ENCODE measurements at places on chromosomes 3 and 15. TPM values are rescaled to one million over a fixed set of nuclear protein-coding genes. Genes with fewer than 3 reads are reported as not detected.
A peak's percentile ranks its signal among the peaks of the same experiment; 100 is the strongest.

Gene CHRNA5
- polyA plus RNA-seq, result 1.0 TPM

GRCh38 chr3:161403251-161403650 is 31.9 kb upstream of the SPTSSB start:
- H3K4me3 ChIP-seq, result no peak overlapping the region
- no peaks in the 10 kb centered on the region for H3K36me3 ChIP-seq
- H3K27ac ChIP-seq, result no peak overlapping the region
- no peak for DNase-seq
- H3K27me3 ChIP-seq, result no peaks in the 10 kb centered on the region

Gene OXTR
- polyA plus RNA-seq, result 0.22 TPM

DNA sequence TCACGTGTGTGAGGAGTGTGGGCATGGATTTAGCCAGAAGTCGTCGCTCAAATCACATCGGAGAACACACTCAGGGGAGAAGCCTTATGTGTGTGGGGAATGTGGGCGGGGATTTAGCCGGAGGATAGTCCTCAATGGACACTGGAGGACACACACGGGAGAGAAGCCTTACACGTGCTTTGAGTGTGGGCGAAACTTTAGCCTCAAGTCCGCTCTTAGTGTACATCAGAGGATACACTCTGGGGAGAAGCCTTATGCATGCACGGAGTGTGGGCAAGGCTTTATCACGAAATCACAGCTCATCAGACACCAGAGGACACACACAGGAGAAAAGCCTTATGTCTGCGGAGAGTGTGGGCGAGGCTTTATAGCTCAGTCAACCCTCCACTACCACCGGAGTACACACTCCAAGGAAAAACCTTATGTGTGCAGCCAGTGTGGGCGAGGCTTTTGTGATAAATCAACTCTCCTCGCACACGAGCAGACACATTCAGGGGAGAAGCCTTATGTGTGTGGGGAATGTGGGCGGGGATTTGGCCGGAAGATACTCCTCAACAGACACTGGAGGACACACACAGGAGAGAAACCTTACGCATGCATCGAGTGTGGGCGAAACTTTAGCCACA is 28.1 kb downstream of the ZNF589 start:
- H3K36me3 ChIP-seq, result no peaks in the 10 kb centered on the region
- H3K4me3 ChIP-seq, result no peak overlapping the region
- DNase-seq, result no peak
- H3K27me3 ChIP-seq, result no peaks in the 10 kb centered on the region
- H3K4me1 ChIP-seq, result peaks cover 7% of the 10 kb centered on the region

Gene KNG1
- 0.11 TPM for polyA plus RNA-seq

- no peak overlapping the region for H3K4me3 ChIP-seq
- H3K4me1 ChIP-seq, result no peaks in the 10 kb centered on the region
- H3K27me3 ChIP-seq, result no peaks in the 10 kb centered on the region
- no peak overlapping the region for H3K27ac ChIP-seq
- H3K36me3 ChIP-seq, result no peaks in the 10 kb centered on the region
- no peak for DNase-seq
These were observed 249.0 kb downstream of the AGBL1 start for GRCh38 chr15:86328658-86329057.

DNA sequence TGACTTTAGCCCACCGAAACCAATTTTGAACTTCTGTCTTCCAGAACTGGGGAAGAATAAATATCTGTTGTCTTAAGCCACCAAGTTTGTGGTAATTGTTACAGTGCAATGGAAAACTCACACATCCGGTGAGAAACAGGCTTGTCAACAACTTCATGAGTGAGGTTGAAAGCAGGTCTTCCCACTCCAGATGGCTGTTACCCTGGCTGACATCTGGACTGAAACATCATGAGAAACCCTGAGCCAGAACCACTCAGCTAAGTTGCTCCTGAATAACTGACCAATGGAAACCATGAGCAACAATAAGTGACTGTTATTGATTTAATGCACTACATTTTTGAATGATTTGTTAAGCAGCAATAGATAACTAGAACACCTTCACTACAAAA is 10.3 kb downstream of the ACSBG1 start:
- H3K27ac ChIP-seq, result peak overlapping the region; percentile 75
- no peak overlapping the region for H3K4me3 ChIP-seq
- no peaks in the 10 kb centered on the region for H3K4me1 ChIP-seq
- H3K27me3 ChIP-seq, result no peaks in the 10 kb centered on the region

GRCh38 chr3:152857082-152857481 is 22.2 kb downstream of the P2RY1 start:
- no peaks in the 10 kb centered on the region for H3K27me3 ChIP-seq
- no peaks in the 10 kb centered on the region for H3K36me3 ChIP-seq
- no peak overlapping the region for H3K4me3 ChIP-seq
- H3K27ac ChIP-seq, result no peak overlapping the region
- H3K4me1 ChIP-seq, result peaks cover 5% of the 10 kb centered on the region

DNA sequence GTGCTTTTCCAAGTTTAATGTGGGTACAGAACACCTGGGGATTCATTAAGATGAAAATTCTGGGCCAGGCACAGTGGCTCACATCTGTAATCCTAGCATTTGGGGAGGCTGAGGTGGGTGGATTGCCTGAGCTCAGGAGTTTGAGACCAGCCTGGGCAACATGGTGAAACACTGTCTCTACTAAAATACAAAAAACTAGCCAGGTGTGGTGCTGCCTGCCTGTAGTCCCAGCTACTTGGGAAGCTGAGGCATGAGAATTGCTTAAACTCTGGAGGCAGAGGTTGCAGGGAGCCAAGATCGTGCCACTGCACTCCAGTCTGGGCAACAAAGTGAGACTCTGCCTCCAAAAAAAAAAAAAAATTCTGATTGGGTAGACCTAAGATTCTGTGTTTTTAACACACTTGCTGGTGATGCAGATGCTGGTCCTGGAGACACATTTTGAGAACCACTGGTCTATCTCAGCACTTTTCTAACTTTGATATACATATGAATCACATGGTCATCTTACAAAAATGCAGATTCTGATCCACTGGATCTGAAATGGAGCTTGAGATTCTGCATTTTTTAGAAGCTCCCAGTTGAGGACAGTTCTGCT is 223.8 kb upstream of the SATB1 start:
- no peak overlapping the region for H3K4me3 ChIP-seq
- H3K4me1 ChIP-seq, result no peaks in the 10 kb centered on the region
- no peak for DNase-seq
- H3K36me3 ChIP-seq, result no peaks in the 10 kb centered on the region
- H3K27ac ChIP-seq, result no peak overlapping the region

GRCh38 chr3:143081844-143082778 is 37.5 kb upstream of the CHST2 start:
- no peaks in the 10 kb centered on the region for H3K4me1 ChIP-seq
- H3K36me3 ChIP-seq, result no peaks in the 10 kb centered on the region
- no peaks in the 10 kb centered on the region for H3K27me3 ChIP-seq
- H3K4me3 ChIP-seq, result no peak overlapping the region
- no peak for DNase-seq

GRCh38 chr3:62368705-62369475 is 4.5 kb downstream of the FEZF2 start:
- H3K4me1 ChIP-seq, result no peaks in the 10 kb centered on the region
- H3K27me3 ChIP-seq, result peaks cover 57% of the 10 kb centered on the region
- no peak for DNase-seq

DNA sequence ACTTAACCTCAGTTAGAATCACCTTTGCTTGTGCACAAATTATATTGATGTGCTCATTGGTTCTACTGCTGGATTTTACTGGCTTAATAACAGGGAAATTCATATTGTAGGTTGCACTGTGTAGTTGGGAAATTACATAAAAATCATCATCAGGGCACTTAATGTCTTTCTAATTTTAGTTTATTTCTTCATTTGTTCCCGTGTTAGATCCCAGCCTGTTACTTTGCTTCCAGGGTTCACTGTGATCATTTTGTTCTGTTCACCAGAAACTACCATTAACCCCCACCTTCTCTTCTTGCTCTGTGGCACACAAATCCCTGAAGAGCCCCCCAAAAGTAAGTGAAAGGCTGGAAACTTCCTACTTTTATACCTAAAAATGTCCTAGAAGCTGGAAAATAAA is 80.4 kb downstream of the RARB start:
- DNase-seq, result no peak
- no peak overlapping the region for H3K4me3 ChIP-seq
- H3K27me3 ChIP-seq, result no peaks in the 10 kb centered on the region
- H3K27ac ChIP-seq, result peak overlapping the region; percentile 41

- H3K27ac ChIP-seq, result no peak overlapping the region
- H3K36me3 ChIP-seq, result no peaks in the 10 kb centered on the region
These were observed 24.4 kb upstream of the TP63 start for GRCh38 chr3:189606774-189607173.

- H3K4me1 ChIP-seq, result peaks cover 2% of the 10 kb centered on the region
- no peak overlapping the region for H3K4me3 ChIP-seq
- no peak overlapping the region for H3K27ac ChIP-seq
- no peak for DNase-seq
These were observed 54.5 kb downstream of the TOP2B start for GRCh38 chr3:25610167-25610566.

Gene CACNA1D
- polyA plus RNA-seq, result 0.27 TPM

Gene ADAMTS7
- polyA plus RNA-seq, result 5.0 TPM

- H3K4me3 ChIP-seq, result no peak overlapping the region
- H3K36me3 ChIP-seq, result no peaks in the 10 kb centered on the region
- no peak for DNase-seq
- no peak overlapping the region for H3K27ac ChIP-seq
- no peaks in the 10 kb centered on the region for H3K4me1 ChIP-seq
- H3K27me3 ChIP-seq, result no peaks in the 10 kb centered on the region
These were observed 44.3 kb downstream of the ZBTB11 start for GRCh38 chr3:101632586-101632985.

DNA sequence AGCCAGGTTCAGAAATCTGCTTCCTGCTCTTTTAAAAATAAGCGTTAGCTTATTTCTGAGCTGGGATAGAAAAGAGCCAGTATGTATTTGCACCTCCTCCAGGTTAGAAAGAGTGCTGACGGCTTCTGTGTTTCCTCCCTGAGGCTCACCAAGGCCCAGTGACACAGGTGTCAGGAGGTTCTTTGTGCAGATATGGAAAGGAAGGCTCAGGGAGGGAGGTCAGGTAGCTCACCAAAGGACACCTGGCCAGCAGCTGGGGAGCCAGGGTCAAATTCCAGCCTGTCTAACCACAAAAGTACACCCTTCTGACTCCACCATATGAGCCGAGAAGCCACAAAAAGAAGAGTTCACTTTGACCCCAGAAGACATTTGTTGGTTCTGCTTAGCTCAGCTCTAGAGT is 201.0 kb upstream of the WNT5A start:
- peaks cover 22% of the 10 kb centered on the region for H3K27me3 ChIP-seq
- no peaks in the 10 kb centered on the region for H3K4me1 ChIP-seq
- no peak overlapping the region for H3K27ac ChIP-seq
- no peaks in the 10 kb centered on the region for H3K36me3 ChIP-seq
- H3K4me3 ChIP-seq, result no peak overlapping the region
- DNase-seq, result no peak

Gene CPB1
- 0.08 TPM for polyA plus RNA-seq

Gene PHC3
- 5.7 TPM for polyA plus RNA-seq

Gene NR2E3
- polyA plus RNA-seq, result 0.11 TPM

Gene REC114
- polyA plus RNA-seq, result 0.23 TPM

DNA sequence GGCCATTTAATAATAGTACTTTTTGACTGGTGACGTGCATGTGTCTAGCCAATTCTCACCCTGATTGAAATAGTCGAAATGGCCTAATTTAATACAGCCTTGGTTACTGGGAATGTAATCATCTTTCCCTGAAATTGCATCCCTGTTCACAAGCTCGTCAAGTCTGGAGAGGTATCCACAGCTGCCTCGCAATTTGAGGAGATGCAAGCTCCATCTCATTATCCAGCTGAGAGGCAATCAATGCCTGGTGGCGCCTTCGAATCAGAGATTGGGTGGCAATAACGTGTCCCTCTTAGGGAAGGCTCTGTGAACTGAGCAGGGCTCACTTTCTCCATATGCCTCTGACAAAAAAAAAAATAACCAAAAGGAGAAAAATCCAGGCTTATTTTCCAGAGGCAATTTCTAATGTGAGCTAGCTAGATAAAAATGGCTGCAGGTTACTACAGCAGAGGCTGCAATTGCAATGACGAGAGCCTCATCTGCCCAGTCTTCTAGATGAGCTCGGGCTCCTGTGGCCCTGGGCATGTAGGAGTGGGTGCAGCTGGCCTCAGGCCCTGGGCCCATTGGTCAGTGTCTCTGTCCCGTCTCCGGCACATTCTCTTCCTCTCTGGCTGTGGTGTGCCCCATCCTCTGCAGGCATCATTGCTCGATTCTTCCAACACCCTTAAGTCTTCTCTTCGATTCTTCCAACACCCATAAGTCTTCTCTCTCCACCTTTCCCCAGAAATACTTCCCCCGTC is 487.5 kb downstream of the GABRG3 start:
- no peaks in the 10 kb centered on the region for H3K4me1 ChIP-seq
- no peak for DNase-seq
- H3K36me3 ChIP-seq, result no peaks in the 10 kb centered on the region

DNA sequence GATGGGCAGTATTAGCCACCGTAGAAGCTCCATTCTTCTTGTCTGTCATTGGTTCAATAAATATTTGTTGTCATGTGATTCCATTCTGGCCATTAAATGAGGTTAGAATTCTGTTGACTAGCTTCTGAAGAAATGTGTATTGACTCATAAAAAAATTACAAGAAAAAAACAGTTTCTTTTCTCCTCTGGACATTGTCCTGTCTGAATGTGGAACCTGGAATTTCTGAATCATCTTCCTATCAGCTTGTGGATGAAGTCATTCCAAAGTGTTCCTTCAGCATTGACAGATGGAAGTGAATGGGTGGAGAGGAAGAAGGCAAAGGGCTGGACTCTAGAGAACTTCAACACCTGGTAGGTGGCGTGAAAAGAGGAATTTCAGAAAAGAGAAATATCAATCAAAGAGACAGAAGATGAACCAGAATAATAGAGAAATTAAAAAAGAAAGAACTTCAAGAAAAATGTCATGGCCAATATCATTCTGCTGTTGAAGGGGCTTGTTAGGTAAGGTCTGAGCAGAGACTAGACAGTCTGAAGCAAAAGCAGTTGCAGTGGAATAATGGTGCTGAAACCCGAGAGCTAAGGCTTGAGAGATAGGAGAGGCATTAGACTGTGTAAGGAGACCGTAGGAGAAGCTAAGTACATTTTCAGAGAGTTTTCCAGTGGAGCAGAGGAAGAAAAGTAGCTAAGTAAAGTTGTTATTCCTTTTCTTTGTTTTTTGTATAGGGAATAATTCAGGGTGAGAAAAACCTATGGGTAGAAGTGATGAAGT is 806.6 kb downstream of the SQOR start:
- no peaks in the 10 kb centered on the region for H3K27me3 ChIP-seq
- H3K27ac ChIP-seq, result no peak overlapping the region
- H3K4me3 ChIP-seq, result no peak overlapping the region
- DNase-seq, result no peak
- no peaks in the 10 kb centered on the region for H3K4me1 ChIP-seq

GRCh38 chr15:71329497-71330260 is 214.4 kb downstream of the THSD4 start:
- H3K27ac ChIP-seq, result peak overlapping the region; percentile 79
- no peak overlapping the region for H3K4me3 ChIP-seq
- peaks cover 13% of the 10 kb centered on the region for H3K4me1 ChIP-seq
- DNase-seq, result no peak

All from heart left ventricle (tissue), 16 donors.